ENCODE measurements at places on chromosomes 5 and 9. TPM values are rescaled to one million over a fixed set of nuclear protein-coding genes. Genes with fewer than 3 reads are reported as not detected.

The LCN10 gene
- 0.13 TPM for total RNA-seq

The FAXDC2 gene
- total RNA-seq, result 15.9 TPM

The ASPN gene
- not detected for total RNA-seq

The BAAT gene
- total RNA-seq, result under 0.01 TPM

The HSD17B3 gene
- total RNA-seq, result 0.13 TPM

The CD14 gene
- 3.2 TPM for total RNA-seq

The RLN2 gene
- 0.16 TPM for total RNA-seq

The STPG3 gene
- total RNA-seq, result not detected

The ATG12 gene
- 15.5 TPM for total RNA-seq

The RABGAP1 gene
- total RNA-seq, result 21.5 TPM

The IQGAP2 gene
- total RNA-seq, result 0.65 TPM

The PCDHB12 gene
- 0.16 TPM for total RNA-seq

The OLFML2A gene
- 0.32 TPM for total RNA-seq

The CDK7 gene
- 29.5 TPM for total RNA-seq

The CAVIN4 gene
- 4.6 TPM for total RNA-seq

The PAEP gene
- not detected for total RNA-seq

The GFRA3 gene
- not detected for total RNA-seq
